ENCODE measurements at places on chromosomes 4 and X.

DNA sequence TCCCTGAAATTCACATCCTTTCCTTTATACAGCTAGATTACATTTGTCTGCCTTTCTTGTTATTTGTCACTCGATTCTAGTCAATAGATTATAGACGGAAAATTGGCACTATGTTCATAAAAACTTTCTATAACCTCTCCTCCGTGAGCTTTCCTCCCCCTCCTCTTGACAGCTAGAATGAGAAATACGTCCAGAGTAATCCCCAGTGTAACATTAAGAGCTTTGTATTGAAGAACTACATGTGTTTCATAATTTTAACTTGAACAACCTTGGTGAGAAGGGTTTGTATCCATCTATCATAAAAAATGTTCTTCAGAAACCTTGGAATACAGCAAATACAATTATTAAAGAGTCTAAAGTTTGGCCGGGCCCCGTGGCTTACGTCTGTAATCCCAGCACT lies 1707.4 kb downstream of the PCDH7 start:
- DNase-seq, result no peak

DNA sequence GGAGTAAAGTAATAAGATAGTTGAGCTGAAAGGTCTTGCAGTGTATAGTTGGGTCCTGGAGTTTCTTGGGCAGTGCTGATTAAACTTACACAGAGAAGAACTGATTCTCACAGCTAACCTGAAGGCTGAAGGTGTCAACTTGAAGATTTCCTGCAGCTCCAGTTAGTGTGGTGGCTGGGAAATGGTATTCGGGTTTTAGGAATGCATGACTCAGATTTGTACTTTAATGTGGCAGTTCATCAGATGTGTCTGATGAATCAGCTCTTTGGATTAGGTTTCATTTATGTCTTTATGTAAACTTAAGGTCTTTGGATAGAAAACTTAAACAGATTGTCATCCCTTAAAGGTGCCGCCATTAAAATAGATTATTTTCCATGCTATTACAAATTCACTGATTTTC lies 200.0 kb downstream of the IL1RAPL1 start:
- DNase-seq, result peak; percentile 51

DNA sequence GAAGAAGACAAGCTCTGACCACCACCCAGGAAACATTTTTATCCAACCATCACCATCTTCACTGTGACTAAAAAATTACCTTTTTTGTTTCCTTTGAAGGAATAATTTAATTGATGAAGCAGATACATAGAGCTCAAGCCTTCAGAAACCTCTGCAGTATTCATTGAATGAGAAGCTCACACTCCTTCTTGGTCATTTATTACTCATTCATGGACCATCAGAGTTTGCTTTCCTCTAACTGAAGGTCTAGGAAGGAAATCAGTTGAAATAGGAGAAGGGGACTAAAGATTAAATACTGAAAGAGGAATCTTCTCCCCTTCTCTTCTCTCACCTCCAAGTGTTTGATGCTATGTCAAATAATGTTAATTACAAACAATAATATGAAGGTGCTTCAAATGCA lies 290.6 kb upstream of the KLF3 start:
- DNase-seq, result no peak

GRCh38 chrX:77768787-77769186 lies 17.2 kb downstream of the ATRX start:
- DNase-seq, result no peak

- DNase-seq, result no peak
These were observed 174.4 kb upstream of the ATP6AP2 start for GRCh38 chrX:40406330-40406859.

DNA sequence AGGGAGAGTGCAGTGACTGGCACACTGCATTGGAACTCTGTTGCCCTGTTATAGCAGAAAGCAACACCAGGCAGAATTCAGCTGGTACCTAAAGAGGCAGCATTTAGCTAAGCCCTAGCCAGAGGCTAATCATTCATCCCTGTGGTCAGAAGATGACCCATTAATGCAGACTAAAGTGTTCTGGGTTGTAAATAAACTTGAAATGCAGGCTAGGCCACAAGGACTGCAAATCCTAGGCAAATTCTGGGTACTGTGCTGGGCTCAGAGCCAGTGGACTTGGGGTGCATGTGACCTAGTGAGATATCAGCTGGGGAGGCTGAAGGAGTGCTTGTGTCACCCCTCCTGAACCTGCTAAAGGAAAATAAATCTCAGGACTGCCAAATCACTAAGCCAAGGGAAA lies 91.2 kb downstream of the LPAR4 start:
- DNase-seq, result no peak

DNA sequence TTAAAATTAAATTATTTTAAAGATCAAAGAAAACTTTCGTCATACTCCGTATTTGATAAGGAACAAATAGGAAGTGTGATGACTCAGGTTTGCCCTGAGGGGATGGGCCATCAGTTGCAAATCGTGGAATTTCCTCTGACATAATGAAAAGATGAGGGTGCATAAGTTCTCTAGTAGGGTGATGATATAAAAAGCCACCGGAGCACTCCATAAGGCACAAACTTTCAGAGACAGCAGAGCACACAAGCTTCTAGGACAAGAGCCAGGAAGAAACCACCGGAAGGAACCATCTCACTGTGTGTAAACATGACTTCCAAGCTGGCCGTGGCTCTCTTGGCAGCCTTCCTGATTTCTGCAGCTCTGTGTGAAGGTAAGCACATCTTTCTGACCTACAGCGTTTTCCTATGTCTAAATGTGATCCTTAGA lies at the start of gene CXCL8:
Gene CXCL8, plus strand, starts transcription at position 217 of the 426 bp plus-strand sequence. Its CDS starts 90 bp downstream, at position 307.
- DNase-seq, result peak; percentile 55
